Coronary artery (tissue), 2 donors: ENCODE measurements at places on chromosomes 3 and 15.

DNA sequence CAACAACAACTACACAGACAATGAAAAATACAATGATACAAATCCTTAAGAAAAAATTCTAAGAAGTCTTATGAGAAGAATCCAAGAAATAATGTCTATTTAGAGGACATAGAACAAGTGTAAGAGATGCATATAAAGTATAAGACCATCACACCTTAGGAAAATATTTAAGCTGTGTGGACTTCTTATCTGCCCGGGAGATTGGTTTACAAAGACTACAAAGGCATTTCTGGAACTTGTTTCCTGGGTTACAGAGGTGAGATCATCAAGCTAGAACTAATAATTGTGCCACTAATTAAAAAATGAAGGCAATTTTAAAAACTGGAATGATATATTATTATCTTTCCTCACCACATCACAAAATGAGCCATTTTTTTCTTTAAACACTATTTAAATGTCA, 507.1 kb downstream of the GRM7 start:
- no peak for DNase-seq

DNA sequence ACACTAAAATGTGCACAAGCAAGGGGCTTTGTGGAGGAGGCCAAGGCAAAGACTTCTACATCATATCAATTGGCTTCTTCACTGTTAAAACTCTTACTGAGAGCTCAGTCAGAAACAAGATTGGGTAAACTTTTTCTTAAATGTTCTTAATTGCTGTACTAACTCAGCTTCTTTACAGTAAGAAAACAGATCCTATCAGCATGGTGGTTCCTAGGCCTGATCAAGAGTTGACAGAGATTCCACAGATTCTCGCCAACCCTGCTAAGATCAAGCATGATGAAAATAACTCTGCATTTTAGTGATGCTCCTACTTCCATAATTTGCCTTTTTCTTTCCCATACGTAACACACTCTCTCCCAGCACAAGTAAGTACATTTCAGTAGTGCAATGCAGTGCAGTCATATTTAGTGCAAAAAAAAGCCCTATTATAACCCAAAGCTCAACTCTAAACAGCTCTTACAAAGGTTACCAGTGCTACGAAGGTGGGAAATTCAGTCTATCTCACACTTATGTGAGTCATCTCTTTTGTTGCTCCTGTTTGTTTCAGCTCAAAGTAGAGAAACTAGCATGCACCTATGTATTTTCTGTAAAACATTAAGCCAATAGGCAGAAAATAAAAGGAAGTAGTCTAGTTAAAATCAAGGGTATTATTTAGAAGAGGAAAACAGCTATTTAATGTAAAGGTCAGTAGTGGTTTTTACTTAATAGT, 29.9 kb downstream of the TIGIT start:
- no peak for DNase-seq

DNA sequence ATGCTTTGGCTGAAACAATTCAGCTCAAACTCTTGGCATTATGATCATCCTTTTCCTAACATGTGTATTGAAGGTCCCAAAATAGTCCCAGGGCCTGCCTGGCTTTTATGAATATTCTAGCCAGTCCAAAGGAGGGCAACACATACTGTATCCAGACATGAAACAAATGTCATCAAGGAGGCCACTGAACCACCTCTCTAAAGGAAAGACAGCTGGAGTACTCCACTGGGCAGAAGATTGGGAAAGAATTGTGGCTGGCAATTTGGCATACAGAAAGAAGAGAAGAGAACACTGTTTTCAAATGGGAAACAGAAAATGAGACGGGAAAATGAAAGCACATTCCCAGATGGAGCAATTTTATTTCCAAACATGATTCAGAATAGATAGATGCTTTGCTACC, 80.6 kb downstream of the NCEH1 start:
- no peak for DNase-seq

DNA sequence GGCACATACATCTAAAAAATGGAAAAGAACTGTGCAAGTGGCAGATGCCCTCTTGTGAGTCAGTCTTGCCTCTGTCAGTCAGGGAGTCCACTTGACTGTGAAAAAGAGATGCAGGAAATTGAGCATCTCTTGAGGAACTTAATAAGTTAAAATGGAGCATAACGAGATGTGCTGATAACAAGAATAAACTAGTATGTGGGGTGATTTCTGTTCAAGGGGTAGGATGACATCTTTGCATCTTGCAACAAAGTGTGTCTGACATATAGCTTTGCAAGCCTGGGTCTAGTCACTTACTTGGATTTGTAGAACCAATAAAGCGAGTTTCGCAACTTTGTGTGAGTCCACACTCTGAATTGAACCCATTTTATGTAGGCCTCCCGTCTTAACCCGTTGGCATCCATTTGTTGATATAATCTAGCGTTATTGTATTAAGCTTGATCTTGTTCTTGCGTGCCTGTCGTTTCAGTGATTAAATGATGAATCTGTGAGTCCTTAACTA, 2.2 kb downstream of the USP3 start:
- DNase-seq, result no peak

DNA sequence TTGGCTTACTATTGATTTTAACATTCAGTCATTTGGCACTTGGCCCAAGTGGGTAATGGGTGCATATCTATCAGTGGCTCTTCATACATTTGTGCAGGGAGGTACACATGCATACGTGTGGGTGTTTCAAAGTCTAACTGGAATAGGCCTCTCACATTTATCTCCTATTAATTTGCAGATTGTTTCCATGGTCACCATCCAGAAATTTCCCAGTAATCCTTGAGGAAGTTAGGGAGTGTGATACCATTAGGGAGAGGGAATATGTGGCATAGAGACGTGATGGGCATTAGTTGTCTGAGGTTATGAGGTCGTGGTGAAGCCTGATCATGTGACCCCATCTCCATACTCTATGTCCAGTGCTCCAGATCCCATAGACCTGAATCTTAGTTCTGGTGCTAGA, 102.8 kb downstream of the LPP start:
- no peak for DNase-seq

DNA sequence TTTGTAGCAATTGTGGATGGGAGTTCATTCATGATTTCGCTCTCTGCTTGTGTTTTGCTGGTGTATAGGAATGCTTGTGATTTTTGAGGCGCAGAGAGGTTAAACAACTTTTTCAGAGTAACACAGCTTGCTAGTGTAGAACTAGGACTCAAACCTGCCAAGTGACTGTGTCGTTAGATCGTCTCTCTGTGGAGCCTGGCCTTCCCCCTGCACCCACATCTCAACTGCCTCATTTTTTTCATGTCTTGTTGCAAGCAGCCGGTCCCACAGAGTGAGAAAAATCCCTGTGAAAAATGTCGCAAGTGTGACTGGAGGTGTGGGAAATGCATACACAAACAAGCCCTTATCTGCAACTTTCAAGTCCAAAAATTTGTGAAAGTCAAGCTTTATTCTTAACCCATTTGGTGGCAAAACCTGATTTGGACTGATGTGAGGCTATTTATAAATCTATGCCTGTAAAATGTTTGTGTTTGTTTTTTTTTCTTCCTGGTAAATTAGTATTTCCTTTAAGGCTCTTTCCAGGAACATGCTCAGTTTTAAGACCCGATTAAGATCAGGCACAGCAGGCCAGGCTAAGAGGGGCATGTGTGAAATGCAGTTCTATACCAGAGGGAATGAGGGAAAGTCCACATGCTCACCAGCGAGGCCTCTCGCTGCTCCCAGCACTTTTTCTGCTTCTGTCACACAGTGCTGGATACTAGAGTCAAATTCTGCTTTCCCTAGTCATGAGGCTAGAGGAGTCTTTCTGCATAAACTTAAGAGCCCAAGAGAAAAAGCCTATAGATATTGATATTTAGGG, 25.8 kb downstream of the ST6GAL1 start:
- no peak for DNase-seq

GRCh38 chr3:192927016-192927415, 9.4 kb upstream of the MB21D2 start:
- no peak for DNase-seq
